Muscle of leg (tissue), 16 donors: ENCODE measurements at places on chromosomes 3 and 15. TPM values are rescaled to one million over a fixed set of nuclear protein-coding genes. Genes with fewer than 3 reads are reported as not detected.

DNA sequence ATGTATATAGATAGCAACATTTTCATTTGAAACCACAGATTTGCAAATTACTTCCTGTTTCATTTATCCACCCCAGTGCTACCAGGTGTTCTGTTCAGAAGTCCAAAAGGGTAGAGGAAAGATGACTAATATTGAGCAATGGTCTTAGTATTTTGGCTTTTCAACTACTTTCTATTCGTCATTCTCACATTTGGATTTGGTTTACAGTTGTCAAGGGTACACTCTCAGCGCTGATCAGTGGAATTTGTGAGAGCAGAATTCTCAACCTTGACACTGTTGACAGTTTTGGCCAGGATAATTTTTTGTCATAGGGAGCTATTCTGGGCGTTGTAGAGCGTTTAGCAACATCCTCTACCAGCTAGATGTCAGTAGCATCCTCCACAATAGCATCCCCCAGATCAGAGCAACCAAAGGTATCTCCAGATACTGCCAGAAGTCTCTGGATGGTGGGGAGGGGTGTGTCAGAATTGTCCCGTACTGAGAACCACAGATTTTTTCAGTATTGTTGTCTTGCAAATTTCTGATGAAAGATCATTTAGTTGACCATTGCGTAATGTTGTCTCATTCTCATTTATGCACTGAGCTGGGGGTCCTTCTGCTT, 4.2 kb downstream of the HMCES start:
- no peak for DNase-seq

GRCh38 chr3:189914799-189915198, 205.9 kb downstream of the P3H2 start:
- DNase-seq, result no peak

- no peak for DNase-seq
Observed at GRCh38 chr3:47407896-47408838, 27.3 kb downstream of the PTPN23 start.

DNA sequence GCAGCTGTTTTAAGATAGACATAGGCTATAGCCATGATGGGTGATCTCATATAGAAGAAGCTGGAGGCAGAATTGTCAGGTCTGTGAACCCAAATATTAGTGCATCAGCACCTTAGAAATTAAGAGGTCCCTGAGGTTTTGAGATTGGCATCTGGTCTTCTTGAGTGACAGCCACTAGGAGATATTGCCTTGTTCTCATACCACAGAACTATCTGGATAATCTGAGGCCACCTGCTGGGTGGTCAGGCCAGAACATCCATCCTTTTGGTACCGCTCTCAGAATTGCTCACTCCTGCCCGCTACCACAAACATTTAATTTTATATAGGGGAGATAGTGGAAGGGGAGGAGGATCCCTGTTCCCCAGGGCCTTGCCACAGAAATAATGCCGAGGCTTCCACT, 210.6 kb upstream of the ZPLD1 start:
- peak; percentile 16 for DNase-seq

GRCh38 chr3:79255702-79256101, 512.1 kb downstream of the ROBO1 start:
- no peak for DNase-seq

DNA sequence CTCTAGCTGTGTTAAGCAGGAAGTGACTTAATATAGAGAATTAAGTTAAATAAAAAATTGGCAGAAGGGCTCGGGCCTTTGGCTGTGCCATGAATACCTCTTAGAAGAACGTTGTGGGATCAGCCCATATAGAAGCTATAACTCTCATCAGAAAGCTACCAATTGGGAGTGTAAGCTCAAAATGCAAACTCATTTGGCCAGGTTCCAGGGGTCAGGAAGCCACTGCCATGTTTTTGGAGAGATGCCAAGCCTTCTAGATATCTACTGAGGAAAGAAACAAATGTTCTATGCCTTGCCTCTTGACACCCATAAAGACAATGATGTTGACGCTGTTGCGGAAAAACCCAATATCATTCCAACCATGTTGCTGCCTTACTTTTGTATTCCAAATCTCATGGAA, 475.2 kb upstream of the TGFBR2 start:
- DNase-seq, result no peak

FEZF2 gene
- not detected for total RNA-seq

P2RY13 gene
- 0.75 TPM for total RNA-seq
